Spinal cord (tissue), 10 donors: ENCODE measurements at places on chromosomes 3 and 15. TPM values are rescaled to one million over a fixed set of nuclear protein-coding genes. Genes with fewer than 3 reads are reported as not detected.

The POLG gene
- 48.0 TPM for total RNA-seq

The SGO1 gene
- total RNA-seq: 4.6 TPM

The SMAD6 gene
- total RNA-seq: 8.6 TPM

The STAC gene
- total RNA-seq: 27.9 TPM

The WDR93 gene
- 3.9 TPM for total RNA-seq

The GHRL gene
- 0.39 TPM for total RNA-seq

The GHSR gene
- total RNA-seq: 0.17 TPM

The TARS3 gene
- total RNA-seq: 38.7 TPM

The NOX5 gene
- total RNA-seq: 0.22 TPM

The TRIP4 gene
- total RNA-seq: 15.3 TPM

The SAMMSON gene
- total RNA-seq: 0.40 TPM

The BNC1 gene
- 0.69 TPM for total RNA-seq

The ATP13A5 gene
- total RNA-seq: 1.5 TPM

The GAP43 gene
- 144 TPM for total RNA-seq

The ACTRT3 gene
- 6.7 TPM for total RNA-seq

The VEPH1 gene
- total RNA-seq: 10.6 TPM

The DUOXA1 gene
- total RNA-seq: 0.11 TPM

The CLDN11 gene
- 328 TPM for total RNA-seq

The PDIA3 gene
- 175 TPM for total RNA-seq

The LEKR1 gene
- 2.4 TPM for total RNA-seq

The MME gene
- total RNA-seq: 7.5 TPM

The PRR20G gene
- total RNA-seq: not detected

The RFT1 gene
- 10.8 TPM for total RNA-seq

The FOXB1 gene
- 2.0 TPM for total RNA-seq

The ANAPC13 gene
- 99.0 TPM for total RNA-seq

The CNTN3 gene
- 24.1 TPM for total RNA-seq

The CYP19A1 gene
- 1.1 TPM for total RNA-seq

The DBR1 gene
- 19.9 TPM for total RNA-seq

The GPR171 gene
- 0.79 TPM for total RNA-seq
